GM12865 (cell line): ENCODE measurements at places on chromosomes 2 and 18.

DNA sequence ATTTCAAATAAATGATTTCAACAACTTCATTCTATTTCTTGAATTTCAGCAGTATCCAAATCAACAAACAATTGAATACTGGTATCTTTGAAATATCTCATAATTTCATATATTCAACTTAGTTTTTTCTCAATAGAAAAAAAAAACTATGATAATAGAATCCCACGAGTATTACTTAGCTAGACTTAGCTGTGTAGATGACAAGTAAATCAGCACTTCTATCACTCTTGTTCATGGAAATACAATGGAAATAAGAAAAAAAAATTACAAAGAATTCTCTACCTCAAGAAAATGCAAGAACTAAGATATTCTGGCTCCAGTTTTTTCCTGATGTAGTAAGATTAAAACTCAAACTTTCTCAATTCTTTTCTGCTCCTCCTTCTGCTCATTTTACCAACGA, 256.2 kb upstream of the KYNU start:
- no peak for DNase-seq

- no peak for DNase-seq
These were observed 253.3 kb downstream of the EXOC6B start for GRCh38 chr2:72572501-72572900.

- DNase-seq = no peak
These were observed 75.5 kb downstream of the NPAS2 start for GRCh38 chr2:100895402-100895801.

- no peak for DNase-seq
These were observed 57.2 kb downstream of the INPP4A start for GRCh38 chr2:98501876-98502275.

DNA sequence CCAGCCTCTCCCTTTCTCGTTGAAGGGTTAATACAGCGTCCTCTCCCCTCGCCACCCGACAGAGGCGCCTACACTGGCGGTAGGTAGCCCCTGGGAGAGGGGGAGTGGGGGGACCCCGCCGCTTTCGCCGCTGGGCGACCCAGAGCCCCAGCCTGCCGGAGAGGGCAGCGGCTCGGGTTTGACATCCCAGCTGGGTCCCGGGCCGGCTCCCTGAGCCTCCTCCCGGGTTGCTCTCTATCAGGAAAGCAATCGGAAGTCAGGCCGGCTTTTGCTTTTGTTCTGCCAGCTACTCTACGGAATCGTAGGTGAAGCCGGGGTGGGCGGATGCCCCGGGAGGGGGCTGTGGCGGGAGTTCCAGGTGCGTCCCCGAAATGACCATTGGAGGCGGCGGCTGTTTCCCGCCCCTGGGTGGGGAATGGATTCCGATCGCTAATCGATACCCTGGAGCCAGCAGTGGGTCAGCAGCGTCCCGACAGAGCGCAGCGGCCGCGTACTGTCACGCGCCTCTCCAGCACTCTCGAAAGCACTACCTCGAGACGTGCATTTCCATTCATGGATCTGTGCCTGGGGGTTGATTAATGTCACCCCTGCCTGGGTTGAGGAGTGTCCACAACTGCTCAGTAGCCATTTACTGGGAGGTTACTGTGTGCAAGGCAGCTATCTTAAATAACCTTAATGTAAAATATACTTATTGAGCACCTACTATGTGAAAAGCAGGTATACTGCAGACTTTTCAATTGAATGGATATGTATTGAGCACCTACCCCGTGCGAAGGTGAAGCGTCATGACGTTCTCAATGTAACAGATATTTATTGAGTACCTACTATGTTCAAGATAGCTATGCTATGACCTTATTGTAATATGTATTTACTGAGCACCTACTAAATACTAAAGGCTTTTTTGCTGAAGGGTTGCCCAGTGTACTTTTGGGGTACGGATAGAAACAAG, 1.1 kb downstream of the MAPK4 start:
- no peak for DNase-seq

GRCh38 chr2:31101701-31102100, 36.5 kb downstream of the GALNT14 start:
- no peak for DNase-seq

DNA sequence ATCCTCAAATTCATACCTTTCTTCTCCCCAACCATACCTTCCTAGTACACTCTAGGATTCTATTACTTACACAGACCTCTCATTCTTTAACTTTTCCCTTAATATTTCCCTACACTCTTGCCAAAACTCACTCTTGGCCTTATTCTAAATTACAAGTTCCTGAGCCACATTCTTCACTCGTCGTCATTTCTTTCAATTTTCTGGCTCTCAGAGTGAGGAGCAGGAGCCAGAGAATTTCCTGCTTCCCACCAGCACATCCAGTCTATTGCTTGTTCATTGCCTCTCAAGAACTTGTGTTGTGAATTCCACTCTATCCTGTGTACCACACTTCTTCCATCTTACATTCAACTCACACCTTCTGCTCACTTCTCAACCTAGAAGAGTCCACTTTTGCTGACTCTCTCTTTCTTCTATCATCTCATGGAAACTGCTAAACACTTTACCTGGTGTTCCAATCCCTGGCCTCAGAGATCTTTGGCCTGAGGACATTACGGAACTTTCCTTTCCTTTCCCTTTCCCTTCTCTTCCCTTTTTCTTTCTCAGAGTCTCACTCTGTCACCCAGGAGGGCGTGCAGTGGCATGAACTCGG, 171.6 kb downstream of the PLCL1 start:
- DNase-seq = no peak

DNA sequence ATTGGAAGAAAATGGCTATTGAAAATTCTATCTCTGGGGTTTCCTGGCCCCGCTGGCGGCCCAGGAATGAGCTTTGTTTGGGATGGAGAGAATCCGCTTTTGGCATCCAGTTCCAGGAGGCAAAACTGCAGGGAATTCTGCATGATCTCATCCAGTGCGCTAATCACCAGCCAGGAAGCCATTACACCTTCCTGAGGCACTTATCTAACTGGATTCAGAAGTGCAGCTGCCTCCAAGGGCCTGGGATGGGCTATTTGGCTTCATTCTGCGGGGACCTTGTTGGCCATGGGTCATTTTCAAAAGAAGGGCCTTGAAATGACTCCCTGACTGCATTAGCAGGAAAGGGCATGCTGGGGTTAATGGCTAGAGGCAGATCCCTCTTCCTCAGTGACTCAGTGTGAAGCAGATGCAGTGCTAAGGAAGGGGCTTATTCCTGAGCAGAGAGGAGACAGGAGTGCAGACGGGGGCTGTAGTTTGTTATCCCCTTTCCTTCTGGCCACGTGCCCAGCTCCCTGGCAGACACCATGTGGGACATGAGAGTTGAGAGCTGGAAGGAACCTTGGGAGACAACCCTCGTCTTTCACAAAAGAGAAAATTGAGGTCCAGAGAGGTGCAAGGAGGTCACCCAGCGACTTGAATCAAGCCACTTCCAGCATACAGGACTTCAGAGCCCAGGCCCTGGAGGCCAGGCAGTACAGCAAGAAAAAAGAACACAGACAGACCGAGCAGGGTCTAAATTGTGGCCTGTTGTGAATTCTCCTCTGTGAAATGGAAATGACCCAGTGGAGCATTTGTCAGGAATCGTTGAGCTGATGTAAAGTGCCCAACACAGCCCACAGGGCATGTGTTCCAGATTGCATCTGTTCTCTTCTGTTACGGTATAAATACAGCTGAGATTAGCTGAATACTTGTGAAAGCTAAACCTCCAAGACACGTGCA, 161.8 kb downstream of the PRKCE start:
- DNase-seq = no peak

GRCh38 chr2:37402636-37403035, 58.2 kb downstream of the QPCT start:
- DNase-seq = no peak

DNA sequence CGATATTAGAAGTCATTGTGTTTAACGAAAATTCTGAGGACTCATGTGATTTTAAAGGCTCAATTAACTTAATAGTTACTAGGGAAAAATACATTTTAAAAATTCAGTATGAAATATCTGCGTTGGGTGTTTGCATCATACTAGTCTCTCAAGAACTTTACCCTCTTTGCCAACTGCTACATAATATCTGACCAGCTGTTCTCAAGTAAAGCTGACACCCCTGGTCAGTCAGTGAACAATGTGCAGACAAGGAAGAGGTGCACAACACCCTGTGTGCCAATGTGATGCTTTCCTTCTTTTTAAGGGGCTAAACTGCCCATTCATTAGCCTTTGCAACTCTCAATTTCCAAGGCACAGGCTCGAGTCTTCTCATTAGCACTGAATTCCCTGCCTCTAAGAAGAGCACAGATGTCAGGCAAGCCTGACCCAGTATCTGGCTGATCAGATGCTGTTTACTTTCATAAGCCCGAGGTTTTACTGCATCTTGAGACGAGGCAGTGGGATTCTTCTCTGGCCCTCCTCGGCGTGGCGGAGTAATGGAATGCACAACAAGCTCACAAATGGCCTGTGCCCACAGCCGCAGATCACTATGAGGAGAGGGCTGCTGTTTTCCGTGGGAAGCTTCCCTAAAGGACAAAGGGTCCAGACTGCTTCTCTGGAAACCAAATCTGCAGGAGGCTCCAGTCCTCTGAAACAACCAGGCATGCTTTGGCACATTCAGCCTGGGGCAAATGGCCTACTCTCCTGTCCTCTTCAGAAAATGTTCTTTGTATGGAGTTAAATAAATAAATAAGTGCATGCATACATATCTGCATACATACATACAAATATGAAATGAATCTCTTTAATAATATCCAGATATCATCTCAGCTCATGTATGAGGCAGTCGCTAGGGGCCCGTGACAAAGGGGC, 240.3 kb downstream of the ZNF521 start:
- DNase-seq = no peak

DNA sequence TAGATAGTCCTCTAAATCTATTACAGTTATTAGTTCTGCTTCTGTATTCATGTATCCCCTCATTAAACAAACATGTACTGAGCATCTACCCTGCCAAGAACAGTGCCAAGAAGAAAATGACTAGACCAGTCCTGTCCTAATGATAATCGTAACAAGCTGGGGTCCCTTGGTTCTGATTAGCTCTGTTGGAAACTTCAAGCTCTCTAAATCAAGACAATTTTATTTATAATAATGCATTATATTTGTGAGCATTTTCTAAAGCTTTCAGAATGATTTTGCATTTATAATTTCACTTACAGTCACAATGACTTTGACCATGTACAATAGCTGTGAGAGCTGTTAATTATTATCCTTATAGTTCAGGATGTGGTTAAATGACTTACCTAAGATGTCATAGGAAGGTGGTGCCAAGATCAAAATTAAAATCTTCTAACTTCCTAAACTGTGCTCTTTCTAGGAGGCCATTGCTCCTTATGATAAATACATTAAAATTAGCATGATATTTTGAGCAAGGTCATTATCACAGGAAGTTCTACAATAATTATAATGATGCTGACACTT, 336.5 kb upstream of the SLC39A10 start:
- DNase-seq = no peak

GRCh38 chr2:131044075-131044756, 49.0 kb downstream of the FAM168B start:
- DNase-seq = no peak
